Spinal cord (tissue), 10 donors: ENCODE measurements at places on chromosomes 2 and 18. TPM values are rescaled to one million over a fixed set of nuclear protein-coding genes. Genes with fewer than 3 reads are reported as not detected.

The RAD51AP2 gene
- 0.22 TPM for total RNA-seq

The PRSS56 gene
- total RNA-seq, result 0.89 TPM

DNA sequence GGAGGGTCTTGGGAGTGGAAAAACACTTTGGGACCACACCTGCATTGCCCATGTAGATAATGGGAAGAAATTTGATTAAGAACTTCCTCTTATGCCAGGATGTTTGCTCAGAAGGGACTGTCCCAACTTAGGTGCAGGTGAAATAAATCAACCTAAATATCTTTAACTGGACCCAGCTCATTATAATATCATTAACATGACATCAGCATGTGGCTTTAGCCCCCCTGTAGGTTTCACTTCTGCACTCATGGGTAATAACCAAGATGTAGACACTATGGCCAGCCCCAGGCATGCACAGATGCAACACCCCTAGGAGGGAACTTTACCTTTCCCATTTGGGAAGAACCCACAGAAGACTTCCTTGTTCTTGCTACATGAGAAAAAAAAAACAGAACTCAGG lies 227.4 kb upstream of the ZNF804A start:
- DNase-seq, result no peak

GRCh38 chr18:13446024-13446423 lies 227.5 kb downstream of the LDLRAD4 start:
- no peak for DNase-seq

DNA sequence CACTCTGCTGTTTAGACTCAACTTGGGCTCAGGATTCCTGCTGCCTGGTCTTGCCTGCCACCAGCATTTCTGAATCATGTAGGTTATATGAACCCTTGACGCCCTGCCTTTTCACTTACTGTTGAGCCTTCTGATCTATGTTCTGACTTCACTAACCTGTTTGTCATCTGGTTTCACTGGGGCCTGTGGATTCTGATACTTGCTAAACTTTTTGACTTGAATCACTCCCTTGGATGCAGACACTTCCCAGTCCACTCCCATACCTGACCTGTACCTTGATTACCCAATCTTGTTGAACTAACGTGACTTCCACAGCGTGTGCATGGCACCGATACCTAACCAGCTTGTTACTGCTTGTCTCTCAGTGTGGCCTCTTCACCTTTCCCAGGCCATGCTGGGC lies 35.6 kb upstream of the SPAG16 start:
- no peak for DNase-seq
